LHCN-M2 (cell line): ENCODE measurements at places on chromosomes 16 and 17. TPM values are rescaled to one million over a fixed set of nuclear protein-coding genes. Genes with fewer than 3 reads are reported as not detected.

The CD300E gene
- total RNA-seq: not detected in 2 replicates

The HOXB8 gene
- total RNA-seq: 22.9 and 23.5 TPM in 2 replicates

The MYO15A gene
- not detected in 2 replicates for total RNA-seq

The CRYBA1 gene
- not detected in 2 replicates for total RNA-seq

The TLE7 gene
- total RNA-seq: not detected in 2 replicates
